Smooth muscle cell of bladder (primary cell): ENCODE measurements at places on chromosomes 1 and 21. TPM values are rescaled to one million over a fixed set of nuclear protein-coding genes. Genes with fewer than 3 reads are reported as not detected.

Gene SGIP1
- total RNA-seq: 21.0 and 46.8 TPM in 2 replicates

Gene CSF3R
- 0.09 and 0.28 TPM in 2 replicates for total RNA-seq

Gene EPHB2
- total RNA-seq: 11.0 and 20.7 TPM in 2 replicates

Gene NES
- total RNA-seq: 6.1 and 6.7 TPM in 2 replicates

Gene TTC13
- 11.2 and 15.8 TPM in 2 replicates for total RNA-seq

Gene AK5
- total RNA-seq: 14.0 and 16.9 TPM in 2 replicates

Gene TAS1R2
- total RNA-seq: not detected in 2 replicates

Gene CSMD2
- total RNA-seq: 1.6 and 2.4 TPM in 2 replicates

Gene WNT3A
- total RNA-seq: not detected in 2 replicates

Gene AMPD1
- total RNA-seq: not detected in 2 replicates

Gene HRNR
- total RNA-seq: under 0.01 TPM in 2 replicates

Gene CR1L
- total RNA-seq: not detected in 2 replicates
